ENCODE measurements at places on chromosomes 7 and 10.

DNA sequence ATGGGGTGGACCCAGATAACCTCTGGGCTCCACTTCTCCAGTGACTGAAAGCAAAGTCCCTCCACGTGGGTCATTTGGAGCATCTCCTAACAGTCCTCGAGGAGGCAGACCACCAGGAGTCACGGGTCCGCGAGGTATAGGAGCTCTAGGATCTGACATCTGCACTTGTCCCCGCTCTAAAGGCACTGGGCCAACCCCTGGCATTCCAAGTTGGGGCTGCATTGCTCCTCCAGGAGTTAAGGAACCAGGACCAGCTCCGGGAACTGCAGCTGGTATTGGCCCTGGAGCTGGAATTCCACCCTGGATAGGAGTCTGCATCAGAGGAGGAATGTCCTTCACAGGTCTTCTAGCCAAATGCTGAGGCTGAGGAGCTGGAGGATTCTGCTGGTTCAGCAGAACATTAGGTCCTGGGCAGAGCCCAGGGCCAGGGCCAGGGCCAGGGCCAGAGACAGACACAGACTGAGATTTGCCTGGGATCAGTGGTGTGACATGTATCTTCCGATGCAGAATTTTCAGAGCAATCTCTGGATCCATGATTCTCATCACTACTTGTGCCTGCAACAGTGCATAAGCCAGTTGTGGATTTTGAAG, 827 bp downstream of the CSTF2T start:
- DNase-seq: no peak

DNA sequence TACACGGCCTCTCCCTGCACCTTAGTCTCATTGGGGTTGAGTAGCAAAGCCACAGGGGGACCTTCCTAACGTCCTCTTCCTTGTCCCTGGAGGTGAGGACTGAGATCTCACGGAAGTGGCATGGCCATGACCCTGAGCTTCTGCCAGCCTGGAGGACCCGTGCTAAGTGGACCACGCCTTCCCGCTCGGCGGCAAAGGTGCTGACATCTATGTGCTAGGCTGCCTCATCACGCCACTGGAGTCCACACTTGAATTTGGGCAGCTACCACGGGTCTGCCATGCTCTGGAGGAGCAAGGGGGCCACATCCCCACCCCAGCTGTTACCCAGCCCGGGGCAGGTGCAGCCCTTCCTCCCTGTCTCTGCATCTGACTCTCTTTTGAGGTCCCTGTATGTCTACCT, 15.3 kb downstream of the GHRHR start:
- DNase-seq: no peak

DNA sequence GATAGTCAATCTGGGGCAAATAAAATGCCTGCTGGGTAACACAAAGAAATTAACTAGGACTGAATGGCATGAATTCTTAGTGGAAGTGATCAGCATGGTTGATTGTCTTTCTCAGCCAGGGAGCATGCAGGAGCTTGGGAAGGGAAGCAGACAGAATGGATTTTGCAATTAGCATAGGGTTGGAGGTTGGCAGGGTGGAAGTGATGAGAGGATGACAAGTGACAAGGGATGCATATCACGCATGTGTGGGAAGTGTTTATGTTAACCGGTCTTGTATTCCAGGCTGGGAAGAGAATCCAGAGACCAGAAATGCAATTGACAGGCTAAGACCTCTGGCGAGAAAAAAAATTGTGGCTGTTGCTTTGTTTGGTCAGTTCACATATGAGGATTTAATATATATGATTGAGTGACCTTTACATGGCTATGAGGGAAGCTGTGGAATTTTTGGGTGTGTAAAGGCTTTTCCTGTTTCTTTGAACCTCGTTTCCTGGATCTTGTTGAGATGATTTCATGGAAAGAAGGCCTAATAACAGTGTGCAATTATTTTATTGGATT, 8.3 kb downstream of the MDFIC start:
- no peak for DNase-seq

- DNase-seq: no peak
These were observed 507.0 kb upstream of the KLF6 start for GRCh38 chr10:4291990-4292389.

GRCh38 chr10:37671802-37672201, 185.6 kb downstream of the ZNF248 start:
- DNase-seq: no peak

DNA sequence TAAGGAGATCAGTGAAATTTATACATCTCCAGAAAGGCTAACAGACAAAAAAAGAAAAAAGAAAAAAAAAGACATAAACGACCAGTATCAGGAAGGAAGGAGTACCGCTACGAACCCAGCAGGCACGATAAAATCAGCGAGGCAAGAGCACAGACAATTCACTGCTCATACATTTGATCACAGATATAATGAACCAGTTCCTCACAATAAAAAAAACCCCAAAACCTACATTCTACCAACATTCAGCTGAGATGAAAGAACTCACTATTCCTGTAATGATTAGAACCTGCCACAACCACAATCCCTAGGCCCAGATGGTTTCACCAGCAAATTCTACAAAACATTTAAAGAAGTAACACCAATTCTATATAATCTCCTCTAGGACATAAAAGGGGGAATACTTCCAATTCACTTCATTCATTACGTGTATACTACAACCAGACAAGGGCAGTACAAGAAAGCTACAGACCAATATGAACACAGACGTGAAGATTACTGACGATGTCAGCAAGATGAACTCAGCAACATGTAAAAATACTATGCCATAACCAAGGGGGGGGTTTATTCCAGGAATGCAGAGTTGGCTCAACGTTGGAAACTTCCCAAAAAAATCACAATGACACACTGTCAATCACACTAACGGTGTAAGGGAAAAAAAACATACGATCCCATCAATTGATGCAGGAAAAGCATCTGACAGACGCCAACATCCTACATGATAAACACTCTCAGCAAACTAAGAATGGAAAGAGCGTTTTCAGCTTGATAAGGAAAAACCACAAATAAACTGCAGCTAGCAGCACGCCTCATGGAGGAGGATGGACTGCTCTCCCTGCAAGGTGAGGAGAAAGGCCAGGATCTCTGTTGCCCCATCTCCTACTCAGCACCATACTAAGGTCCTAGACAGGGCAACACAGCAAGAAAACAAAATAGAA, 256.2 kb downstream of the ELFN1 start:
- DNase-seq: no peak

GRCh38 chr7:26630941-26631580, 233.3 kb downstream of the SKAP2 start:
- no peak for DNase-seq

DNA sequence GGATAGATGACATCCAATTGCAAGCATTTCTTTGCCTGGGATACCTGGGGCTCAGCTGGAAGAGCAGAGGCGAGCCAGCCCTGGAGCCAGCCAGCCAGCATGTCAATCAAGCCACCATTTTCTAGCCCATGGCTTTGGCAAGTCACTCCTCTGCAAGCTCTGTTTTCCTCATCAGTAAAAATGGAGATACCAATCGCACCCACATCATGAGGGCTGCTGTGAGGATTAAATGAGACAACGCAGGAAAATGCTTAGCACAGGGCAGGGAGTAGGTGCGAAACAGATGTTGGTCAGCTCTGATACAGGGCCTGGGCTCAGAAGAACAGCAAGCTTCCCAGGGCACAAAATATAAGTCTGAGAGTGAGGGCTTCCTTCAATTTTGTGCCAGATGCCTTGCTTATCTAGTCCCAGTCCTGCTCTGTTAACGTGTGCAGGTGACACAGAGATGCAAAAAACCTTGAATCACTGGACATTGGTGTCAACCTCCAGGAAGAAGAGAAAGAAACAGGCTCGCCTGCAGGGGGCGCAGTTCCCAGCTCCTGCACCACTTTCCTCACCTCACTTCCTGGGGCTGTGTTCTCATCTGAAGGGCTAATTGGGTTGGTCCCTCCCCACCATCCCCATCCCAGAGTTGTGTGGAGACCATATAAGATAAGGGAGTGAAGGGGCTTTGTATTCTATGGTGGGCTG, 72.8 kb upstream of the CACUL1 start:
- no peak for DNase-seq

DNA sequence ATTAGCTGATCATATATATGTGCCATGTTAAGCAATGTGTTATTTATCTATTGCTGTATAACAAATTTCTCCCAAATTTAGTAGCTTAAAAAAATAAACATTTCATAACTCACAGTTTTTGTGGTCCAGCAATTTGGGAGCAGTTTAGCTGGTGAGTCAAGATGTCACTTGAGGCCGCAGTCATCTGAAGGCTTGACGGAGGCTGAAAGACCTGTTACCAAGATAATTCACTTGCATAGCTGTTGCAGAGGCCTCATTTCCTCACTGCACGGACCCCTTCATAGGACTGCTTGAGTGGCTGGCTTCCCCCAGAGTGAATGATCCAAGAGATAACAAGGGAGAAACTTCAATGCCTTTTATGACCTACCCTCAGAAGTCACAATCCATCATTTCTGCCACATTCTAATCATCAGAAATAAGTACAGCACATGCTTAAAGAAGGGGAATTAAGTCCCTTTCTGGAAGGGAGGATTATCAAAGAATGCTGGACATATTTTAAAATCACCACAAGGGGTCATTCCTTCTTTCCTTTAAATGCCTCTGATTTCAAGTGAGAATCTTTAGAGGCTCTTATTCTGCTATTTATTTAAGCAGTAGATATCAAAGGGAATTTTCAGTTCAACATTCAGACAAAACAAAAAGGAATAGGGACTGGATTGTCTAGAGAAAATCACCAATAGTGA, 10.5 kb upstream of the SRPK2 start:
- no peak for DNase-seq
